ENCODE measurements at places on chromosomes 1 and 21. TPM values are rescaled to one million over a fixed set of nuclear protein-coding genes. Genes with fewer than 3 reads are reported as not detected.

The HRNR gene
- total RNA-seq = not detected

The CSMD2 gene
- 0.27 TPM for total RNA-seq

The ZBTB8B gene
- total RNA-seq = 0.13 TPM

- DNase-seq = peak; percentile 49
These were observed 215.7 kb upstream of the IRF2BP2 start for GRCh38 chr1:234825498-234826165.

GRCh38 chr1:173554089-173554488, 48.8 kb downstream of the SLC9C2 start:
- DNase-seq = no peak

- peak; percentile 69 for DNase-seq
These were observed 486.1 kb upstream of the ADGRL2 start for GRCh38 chr1:81314513-81315233.

GRCh38 chr1:111406321-111406768, 21.2 kb downstream of the OVGP1 start:
- peak; percentile 89 for DNase-seq

- DNase-seq = peak; percentile 22
These were observed 7.2 kb downstream of the ATP1B1 start for GRCh38 chr1:169113613-169114119.

DNA sequence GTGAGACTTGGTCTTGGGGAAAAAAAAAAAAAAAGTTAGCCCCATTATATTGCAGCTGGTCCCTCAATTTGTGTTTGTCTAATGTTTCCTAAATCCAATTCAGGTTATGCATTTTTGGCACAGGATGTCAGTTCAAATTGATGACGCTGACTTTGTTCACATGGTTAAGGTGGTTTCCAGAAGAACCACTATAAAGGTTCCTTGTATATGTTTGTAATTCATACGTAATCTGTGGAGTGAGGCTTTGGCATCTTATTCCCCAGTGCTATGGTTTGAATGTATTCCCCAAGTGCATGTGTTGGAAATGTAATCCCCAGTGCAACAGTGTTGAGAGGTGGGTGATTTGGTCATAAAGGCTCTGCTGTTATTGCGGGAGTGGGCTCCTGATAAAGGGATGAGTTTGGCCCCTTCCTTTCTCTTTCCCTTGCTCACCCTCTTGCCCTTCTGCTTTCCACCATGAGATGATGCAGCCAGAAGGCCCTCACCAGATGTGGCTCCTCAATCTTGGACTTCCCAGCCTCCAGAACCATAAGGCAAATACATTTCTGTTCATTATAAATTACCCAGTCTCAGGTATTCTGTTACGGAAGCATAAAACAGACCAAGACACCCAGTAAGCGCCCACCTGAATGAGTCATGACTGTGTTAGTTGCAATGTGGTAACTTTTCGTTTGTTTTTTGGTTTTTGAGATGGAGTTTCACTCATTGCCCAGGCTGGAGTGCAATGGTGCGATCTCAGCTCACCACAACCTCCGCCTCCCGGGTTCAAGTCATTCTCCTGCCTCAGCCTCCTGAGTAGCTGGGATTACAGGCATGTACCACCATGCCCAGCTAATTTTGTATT, 19.5 kb upstream of the HLCS start:
- DNase-seq = no peak
